ENCODE measurements at places on chromosomes 3 and 15. TPM values are rescaled to one million over a fixed set of nuclear protein-coding genes. Genes with fewer than 3 reads are reported as not detected.

MLF1 gene
- total RNA-seq: 72.9 TPM

CDAN1 gene
- total RNA-seq: 6.7 TPM

ADGRG7 gene
- not detected for total RNA-seq

U2SURP gene
- total RNA-seq: 119 TPM

CD200R1 gene
- total RNA-seq: 0.69 TPM

COPG1 gene
- total RNA-seq: 105 TPM

PXYLP1 gene
- total RNA-seq: 41.5 TPM

ZNF710 gene
- 11.1 TPM for total RNA-seq

GOLGA6L7 gene
- not detected for total RNA-seq

PRKCD gene
- total RNA-seq: 5.8 TPM

PLA2G4E gene
- not detected for total RNA-seq

XCR1 gene
- not detected for total RNA-seq

SNTN gene
- 2.3 TPM for total RNA-seq

SEMA3F gene
- total RNA-seq: 7.8 TPM

IQCF5 gene
- not detected for total RNA-seq

RBMS3 gene
- total RNA-seq: 36.2 TPM

MEX3B gene
- 38.1 TPM for total RNA-seq

CX3CR1 gene
- 28.8 TPM for total RNA-seq

GPR27 gene
- 42.0 TPM for total RNA-seq

MST1R gene
- 0.92 TPM for total RNA-seq
